Activated CD8-positive, alpha-beta memory T cell treated with anti-CD3 and anti-CD28 coated beads for 4 hours (primary cell): ENCODE measurements at places on chromosomes 16 and 17.

DNA sequence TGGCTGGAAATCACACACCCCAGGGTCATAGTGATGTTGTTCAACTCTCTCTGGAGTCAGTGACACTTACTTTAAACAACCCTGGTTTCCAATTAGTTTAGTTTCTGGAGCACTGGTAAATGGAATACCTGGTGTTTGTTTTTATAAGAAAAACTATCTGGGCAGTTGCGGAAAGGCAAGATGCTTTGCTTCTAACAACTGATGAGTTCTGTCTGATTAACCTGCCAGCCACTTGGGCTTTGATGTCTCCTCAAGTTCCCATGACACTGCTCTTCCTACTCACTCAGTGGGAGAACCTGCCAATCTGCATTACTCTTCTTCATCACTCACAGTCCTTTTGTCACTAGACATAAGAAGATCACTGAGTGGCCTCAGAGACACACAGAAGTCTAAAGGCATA is 78.7 kb upstream of the MTMR4 start:
- no peak for DNase-seq

DNA sequence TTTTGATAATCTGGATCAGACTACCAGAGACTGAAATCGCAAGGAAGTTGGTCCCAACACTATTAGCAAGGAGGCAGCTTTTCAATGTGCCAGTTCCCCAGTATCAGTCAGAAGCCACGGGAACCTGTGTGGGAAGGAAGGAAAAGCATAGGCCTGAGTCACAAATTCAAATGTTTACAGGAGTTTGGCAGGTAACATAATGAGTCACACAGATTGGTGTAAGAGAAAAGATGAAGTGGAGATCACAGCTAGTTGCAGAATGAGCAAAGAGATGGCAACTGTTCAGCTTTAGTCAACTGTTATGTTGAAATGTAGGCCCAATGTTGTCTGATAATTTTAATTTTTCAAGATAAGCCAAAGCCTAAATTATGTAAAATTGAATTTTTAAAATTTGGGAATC is 28.1 kb upstream of the ITGA2B start:
- no peak for DNase-seq

GRCh38 chr17:79340333-79341221 is 266.0 kb downstream of the ENGASE start:
- no peak for DNase-seq

DNA sequence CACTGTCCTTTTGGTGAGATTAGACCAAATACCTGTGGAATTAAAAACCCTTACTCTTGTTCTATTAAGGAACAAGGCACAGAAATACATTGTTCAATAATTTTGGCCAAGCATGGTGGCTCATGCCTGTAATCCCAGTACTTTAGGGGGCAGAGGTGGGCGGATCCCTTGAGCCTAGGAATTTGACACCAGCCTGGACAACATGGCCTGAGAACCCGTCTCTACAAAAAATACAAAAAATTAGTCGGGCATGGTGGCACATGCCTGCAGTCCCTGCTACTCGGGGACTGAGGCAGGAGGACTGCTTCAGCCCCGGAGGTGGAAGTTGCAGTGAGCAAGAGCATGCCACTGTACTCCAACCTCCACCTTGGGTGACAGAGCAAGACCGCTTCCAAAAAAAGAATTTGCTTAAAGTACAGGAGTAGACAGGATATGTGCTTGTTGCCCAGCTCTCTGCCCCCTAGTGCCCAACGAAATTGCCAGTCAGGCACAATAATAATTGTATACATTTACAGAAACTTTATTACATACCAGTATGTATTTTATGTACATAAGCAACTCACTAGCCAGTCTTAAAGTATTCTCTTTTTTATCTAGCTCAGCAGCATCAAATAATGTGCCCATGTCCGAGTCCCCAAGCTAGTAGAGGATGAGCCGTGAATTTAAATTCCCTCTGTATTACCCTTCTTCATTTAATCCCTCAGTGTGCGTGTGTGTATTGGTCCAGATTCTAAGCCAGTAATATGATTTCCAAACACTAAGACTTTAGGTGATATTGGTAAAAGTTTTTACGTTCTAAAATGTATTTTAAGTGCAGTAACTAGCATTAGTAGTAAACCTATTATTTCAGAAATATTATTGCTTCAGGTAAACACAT is 1.4 kb downstream of the THUMPD1 start:
- no peak for DNase-seq

DNA sequence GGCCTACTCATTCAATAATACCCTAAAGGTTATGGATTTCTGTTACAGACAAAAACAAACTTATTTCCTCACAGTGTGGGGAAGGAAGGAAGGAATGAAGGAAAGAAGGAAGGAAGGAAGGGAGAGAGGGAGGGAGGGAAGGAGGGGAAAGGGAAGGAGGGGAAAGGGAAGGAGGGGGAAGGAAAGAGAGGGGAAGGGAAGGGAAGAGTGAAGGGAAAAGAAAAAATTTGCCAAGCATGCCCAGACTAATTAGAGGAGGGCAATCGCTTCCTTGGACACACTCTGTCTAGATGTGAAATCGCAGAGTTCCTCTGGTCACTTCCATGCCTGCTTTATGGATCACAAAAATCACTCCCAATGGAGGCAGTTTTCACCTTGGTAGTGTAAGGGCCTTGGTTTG is 570.1 kb upstream of the SOX9 start:
- DNase-seq = no peak
